Right cardiac atrium (tissue), 5 donors: ENCODE measurements at places on chromosomes 11 and 22. TPM values are rescaled to one million over a fixed set of nuclear protein-coding genes. Genes with fewer than 3 reads are reported as not detected.

Gene OR10D3
- not detected for total RNA-seq

Gene ESAM
- total RNA-seq: 49.8 TPM

GRCh38 chr11:10993186-10993585 lies 135.3 kb upstream of the ZBED5 start:
- no peak for DNase-seq

DNA sequence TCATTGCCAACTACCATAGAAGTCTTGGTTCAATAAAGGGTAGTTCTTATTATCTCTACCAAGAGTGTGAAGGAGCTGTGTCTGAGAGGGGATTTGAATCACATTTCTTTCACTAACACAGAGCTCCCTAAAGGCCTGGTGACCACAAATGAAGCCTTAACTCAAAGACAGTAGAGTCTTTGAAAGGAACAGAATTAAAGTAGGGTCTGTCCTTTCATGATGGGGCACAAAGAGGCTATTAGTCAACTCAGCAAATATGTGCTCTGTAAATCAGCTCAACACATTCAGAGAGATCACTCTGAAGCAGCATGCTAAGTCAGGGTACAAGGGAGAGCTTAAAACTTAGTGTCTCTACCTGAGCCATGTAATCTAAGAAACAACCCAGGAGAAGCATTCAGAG lies 212.4 kb upstream of the SYN3 start:
- no peak for DNase-seq
